Activated naive CD4-positive, alpha-beta T cell (primary cell): ENCODE measurements at places on chromosomes 7 and 10.

- DNase-seq, result peak; percentile 3
Measured at GRCh38 chr7:70856901-70857630, 274.9 kb upstream of the GALNT17 start.

GRCh38 chr7:135553346-135553745 is 4.4 kb upstream of the NUP205 start:
- DNase-seq, result no peak

DNA sequence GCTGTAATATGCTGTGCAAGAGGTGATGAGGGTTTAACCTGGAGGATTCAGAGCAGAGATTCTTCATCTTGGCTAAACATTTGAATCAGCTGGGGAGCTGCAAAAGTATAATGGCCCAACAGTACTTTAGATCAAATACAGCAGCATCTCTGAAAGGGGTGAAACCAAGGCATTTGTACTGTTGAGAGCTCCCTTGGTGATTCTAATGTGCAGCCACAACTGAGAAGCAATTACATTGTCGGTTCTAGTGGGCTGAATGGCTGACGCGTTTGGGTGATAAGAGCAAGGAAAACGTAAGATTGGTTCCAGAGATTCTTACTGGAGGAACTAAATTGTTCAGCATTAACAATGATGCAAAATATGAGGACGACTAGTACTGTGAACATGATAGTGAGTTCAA is 269.7 kb downstream of the AGMO start:
- DNase-seq, result no peak

GRCh38 chr10:12782537-12782936 is 219.0 kb downstream of the CCDC3 start:
- peak; percentile 7 for DNase-seq
